Activated CD4-positive, alpha-beta memory T cell treated with anti-CD3 and anti-CD28 coated beads for 36 hours (primary cell): ENCODE measurements at places on chromosomes 6 and 20.

- DNase-seq = no peak
These were observed 899.4 kb upstream of the FLRT3 start for GRCh38 chr20:15236812-15237211.

DNA sequence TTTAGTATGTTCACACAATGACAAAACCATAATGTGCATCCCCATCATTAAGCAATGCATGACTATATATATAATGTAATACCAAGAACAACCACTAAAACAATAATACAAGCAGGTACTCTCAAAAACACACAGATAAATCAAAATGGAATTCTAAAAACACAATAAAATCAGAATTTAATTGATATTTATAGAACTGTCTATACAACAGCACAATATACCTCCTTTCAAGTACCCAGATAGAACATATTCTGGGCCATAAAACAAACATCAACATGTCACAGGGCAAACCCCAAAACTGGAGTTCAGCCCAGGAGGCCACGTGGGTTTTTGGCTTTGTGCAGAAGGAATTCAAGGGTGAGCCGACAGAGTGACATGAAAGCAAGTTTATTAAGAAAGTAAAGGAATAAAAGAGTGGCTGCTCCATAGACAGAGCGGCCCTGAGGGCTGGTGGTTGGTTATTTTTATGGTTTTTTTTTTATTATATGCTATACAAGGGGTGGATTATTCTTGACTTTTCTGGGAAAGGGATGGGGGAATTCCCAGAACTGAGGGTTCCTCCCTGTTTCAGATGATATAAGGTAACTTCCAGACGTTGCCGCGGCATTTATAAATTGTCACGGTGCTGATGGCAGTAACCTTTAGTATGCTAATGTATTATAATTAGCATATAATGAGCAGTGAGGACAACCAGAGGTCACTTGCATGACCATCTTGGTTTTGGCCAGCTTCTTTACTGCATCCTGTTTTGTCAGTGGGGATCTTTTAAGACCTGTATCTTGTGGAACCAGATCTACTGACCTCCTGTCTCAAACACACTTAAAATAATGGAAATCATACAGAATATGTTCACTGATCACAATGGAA, 5.6 kb downstream of the RAB23 start:
- DNase-seq = no peak

DNA sequence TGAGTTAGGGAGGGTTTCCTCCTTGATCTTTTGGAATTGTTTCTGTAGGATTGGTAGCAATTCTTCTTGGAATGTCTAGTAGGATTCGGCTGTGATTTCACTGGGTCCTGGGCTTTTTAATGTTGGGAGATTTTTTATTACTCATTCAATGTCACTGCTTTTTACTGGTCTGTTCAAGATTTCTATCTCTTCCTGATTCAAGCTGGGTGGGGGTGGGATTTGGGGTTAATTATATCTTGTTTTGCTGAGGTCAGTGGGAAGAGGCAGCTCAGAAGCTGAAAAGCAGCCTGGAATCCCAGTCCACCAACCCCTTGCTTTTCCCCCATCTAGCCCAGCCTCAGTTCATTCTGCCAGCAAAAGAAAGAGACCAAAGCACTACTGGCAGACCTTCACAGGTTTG, 39.6 kb downstream of the SUMO4 start:
- no peak for DNase-seq

- no peak for DNase-seq
These were observed 148.5 kb upstream of the TAB2 start for GRCh38 chr6:149168968-149169367.

DNA sequence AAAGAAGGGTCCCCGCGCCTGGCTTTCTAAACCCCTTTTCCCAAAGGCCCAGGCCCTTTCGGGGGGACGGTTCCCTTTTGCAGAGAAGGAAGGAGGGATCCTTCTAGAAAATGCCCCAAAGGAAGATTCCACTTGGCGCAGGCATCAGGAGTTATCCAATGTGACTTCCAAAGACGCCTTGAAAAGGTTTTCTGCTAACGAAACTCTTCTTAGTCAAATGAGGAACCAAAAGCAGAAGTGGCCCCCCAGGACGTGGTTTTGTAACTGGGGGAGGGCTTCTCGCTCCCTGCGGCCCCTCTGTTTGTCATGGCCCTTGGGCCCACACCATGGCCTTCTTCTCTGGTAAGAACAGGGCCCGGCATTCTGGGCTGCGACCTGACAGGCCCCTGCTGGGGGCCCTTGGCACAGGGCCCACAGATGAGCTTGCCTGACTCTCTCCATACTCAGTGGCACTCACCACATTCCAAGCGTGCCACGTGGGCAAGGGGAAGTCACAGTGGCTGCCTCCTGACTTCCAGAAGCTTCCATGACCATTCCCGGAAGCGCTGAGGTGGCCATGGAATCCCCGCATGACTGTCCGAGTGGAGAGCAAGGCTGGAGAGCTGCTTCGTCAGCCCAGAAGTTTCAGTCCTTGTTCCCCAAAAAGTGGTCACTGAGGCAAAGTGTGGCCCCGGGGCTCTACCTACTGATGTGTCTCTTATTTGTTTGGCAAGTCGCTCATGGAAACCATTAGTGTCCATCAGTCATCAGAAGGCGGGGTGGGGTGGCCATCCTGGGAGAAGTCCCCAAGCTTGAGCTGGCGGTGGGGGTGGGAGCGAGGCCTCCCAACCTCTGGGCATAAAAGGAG, 834 bp upstream of the CTSZ start:
- DNase-seq = no peak

DNA sequence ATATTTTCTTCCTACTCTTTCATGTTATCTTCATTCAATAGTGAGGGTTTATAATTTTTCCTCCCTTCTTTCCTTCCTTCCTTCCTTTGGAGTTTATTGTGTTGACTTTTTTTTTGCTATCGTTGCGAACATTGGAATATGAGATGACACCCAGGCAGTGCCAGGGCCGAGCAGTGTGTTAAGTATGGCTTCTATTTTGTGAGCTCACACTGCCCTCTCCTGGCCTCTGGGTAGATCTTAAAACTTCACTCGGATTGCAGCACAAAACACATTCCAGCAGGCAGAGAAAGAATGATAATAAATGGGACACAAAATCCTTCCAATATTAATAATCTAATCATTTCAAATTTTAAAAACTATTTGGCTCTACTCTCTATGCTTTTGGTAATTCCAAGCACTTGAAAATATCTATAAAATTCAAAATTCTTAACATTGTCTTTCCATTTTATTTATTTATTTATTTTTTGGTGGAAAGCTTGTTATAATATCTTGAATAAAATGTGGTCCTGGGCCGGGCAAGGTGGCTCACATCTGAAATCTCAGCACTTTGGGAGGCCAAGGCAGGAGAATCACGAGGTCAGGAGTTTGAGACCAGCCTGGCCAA, 147.4 kb upstream of the OLIG3 start:
- peak; percentile 71 for DNase-seq

- no peak for DNase-seq
These were observed 102.2 kb downstream of the SYCP2 start for GRCh38 chr20:59831024-59831915.

- DNase-seq = no peak
These were observed 181.9 kb downstream of the NFATC2 start for GRCh38 chr20:51360451-51361201.

- DNase-seq = no peak
These were observed 481.9 kb downstream of the UTRN start for GRCh38 chr6:144767051-144767450.

- DNase-seq = no peak
These were observed 154.7 kb downstream of the AIG1 start for GRCh38 chr6:143215363-143215762.

- peak; percentile 79 for DNase-seq
These were observed 9.3 kb upstream of the TXNDC5 start for GRCh38 chr6:7919871-7920270.

DNA sequence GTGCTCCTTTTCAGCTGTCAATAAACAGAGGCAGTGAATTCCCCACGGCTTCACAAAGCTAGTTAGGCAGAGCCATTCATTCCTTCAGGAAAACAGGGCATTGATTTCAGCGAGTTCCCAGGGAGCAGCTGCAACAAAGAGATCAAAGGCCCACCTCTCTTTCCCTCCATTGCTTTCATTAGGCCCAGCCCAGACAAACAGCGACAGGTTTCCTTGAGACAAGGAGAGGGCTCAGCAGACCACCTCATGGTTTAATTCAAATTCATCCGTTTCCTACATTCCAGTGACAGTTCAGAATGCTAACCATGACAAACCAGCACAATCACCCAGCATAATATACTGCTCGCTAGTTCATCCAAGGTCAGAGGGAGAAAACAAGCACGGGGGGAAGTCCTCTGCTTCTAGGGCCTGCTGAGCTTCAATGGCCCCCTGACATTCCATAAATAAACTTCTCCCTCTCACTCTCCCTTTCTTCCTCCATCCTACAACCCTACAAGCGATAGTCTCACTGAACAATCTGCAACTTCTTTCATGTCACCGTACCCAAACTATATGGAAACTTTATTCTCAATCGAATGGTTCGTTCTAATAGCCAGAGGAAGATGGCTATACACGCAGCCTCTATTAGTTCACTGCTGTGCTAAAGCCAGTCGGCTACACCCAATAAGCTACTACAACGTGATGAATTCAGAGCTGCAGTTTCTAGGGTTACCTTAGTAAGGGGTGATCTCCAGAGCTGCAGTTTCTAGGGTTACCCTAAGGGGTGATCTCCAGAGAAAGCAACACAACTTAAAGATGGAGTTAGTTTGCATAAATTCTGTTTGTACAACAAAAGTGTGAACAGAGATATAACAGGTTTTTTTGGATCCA, 34.7 kb downstream of the PLAGL1 start:
- DNase-seq = no peak

- DNase-seq = no peak
These were observed 93.6 kb downstream of the SNAP91 start for GRCh38 chr6:83615025-83615999.

- DNase-seq = peak; percentile 82
These were observed 50.7 kb downstream of the SLC26A8 start for GRCh38 chr6:35973670-35974222.

- no peak for DNase-seq
These were observed 1.8 kb downstream of the REV3L start for GRCh38 chr6:111480988-111481822.

DNA sequence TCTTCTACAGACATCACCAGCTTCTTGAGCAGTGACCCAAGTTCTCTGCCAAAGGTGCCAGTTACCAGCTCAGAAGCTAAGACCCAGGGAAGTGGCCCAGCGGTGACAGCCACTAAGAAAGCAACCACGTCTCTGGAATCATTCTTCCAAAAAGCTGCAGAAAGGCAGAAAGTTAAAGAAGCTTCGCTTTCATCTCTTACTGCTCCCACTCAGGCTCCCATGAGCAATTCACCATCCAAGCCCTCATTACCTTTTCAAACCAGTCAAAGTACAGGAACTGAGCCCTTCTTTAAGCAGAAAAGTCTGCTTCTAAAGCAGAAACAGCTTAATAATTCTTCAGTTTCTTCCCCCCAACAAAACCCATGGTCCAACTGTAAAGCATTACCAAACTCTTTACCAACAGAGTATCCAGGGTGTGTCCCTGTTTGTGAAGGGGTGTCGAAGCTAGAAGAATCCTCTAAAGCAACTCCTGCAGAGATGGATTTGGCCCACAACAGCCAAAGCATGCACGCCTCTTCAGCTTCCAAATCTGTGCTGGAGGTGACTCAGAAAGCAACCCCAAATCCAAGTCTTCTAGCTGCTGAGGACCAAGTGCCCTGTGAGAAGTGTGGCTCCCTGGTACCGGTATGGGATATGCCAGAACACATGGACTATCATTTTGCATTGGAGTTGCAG, 15.2 kb downstream of the GTPBP2 start:
- DNase-seq = no peak

DNA sequence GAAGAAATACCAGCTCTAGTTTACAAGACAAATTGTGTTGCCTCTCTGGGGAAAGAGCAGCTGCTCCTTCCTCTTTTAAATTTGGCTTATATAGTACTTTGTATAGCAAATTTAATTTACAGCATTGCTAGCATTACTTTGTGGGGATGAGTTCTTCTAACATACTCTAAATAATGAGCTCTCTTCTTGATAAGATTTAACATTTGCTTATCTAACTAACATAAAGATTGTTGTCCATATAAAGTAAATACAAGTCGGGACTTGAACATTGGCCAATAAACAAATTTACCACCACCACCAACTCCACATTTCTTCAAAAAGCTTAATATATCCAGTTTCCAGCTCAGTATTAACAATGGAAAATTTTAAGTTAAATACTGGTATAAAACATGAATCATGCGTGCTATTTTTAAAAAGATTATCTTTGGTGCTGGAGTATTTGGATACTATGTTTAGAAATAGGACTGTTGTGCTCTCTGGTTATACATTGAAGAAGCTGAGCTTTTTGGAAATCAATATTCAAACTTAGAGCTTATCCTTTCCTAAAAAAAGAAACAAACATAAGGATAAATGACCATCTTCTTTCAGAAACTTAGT, 1146.9 kb upstream of the GJE1 start:
- DNase-seq = no peak

GRCh38 chr20:44231193-44231592, 15.9 kb upstream of the GDAP1L1 start:
- DNase-seq = no peak

DNA sequence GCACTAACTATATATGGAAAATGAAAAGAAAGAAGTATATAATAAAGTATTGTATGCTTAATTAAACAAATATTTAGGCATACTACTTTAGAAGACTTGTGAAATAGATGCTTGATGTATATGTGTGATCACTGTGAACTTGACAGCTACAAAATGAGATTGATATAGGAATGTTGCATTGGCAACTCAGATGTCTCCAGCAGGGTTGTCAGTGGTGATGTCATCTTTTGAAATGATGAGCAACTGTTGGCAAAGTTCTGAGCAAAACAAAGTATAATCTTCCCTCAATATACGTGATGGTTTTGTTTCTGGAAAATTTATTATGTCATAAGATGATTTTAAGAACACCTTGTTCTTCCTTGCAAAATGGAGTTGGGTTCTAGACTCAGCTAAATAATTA, 133.8 kb downstream of the ARID1B start:
- no peak for DNase-seq

DNA sequence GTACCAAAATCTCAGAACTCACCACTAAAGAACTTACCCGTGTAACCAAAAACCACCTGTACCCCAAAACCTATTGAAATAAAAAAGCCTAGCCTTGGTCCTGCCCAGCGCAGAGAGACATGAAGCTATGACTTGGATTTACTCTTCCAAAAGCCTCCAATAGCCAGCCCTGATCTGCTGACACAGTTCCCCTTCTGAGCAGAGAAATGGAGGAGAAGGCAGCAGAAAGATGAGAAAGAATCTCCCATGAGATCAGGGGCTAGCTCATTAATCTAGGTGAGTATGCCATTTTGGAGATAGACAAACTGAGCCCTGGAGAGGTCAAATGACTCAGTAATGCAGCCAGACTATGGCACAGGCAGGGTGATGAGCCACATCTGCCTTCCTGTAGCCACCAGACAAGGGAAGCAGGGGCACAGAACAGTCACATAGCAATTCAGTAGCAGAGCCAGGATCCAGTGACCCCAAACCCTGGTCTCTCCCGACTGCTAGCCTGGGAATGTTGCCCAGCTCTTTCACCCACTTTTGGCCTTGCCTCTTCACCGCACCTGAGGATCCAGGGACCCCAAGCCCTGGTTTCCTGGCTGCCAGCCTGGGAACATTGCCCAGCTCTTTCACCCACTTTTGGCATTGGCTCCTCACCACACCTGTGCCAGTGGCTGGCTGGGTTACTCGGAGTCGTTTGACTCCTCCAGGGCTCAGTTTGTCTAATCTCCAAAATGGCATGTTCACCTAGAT, 7.2 kb upstream of the SDCBP2 start:
- DNase-seq = peak; percentile 36
